GM18507 (cell line): ENCODE measurements at places on chromosomes 4 and X.

GRCh38 chr4:51909236-51909703 lies 66.3 kb downstream of the DCUN1D4 start:
- DNase-seq, result no peak

GRCh38 chrX:46687619-46688018 lies 71.3 kb downstream of the SLC9A7 start:
- no peak for DNase-seq

DNA sequence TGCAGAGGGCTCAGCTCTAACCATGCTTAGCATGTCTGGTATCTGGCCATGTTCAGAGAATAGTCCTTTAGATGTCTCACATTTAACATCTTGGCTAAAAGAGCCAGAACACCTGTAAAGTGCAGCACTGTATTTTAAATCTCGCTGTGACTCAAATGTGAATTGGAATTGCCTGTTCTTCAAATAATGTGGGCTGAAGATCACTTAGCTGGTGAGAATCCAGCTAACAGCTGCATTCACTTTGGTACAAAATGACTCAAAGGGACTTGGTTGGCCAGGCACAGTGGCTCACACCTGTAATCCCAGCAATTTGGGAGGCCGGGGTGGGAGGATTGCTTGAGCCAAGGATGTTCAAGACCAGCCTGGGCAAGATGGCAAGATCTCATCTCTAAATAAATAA lies 63.5 kb upstream of the PLAC8 start:
- no peak for DNase-seq

- no peak for DNase-seq
Observed at GRCh38 chrX:154138857-154139256, 5.2 kb upstream of the OPN1LW start.

DNA sequence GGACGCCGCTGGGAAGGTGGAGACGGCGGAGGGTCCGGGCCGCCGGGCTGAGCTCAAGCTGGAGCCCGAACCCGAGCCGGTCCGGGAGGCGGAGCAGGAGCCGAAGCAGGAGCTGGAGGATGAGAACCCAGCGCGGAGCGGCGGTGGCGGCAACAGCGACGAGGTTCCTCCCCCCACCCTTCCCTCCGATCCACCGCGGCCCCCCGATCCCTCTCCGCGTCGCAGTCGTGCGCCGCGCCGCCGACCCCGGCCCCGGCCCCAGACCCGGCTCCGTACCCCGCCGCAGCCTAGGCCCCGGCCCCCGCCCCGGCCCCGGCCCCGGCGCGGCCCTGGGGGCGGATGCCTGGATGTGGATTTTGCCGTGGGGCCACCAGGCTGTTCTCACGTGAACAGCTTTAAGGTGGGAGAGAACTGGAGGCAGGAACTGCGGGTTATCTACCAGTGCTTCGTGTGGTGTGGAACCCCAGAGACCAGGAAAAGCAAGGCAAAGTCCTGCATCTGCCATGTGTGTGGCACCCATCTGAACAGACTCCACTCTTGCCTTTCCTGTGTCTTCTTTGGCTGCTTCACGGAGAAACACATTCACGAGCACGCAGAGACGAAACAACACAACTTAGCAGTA lies 483 bp downstream of the USP27X start:
- no peak for DNase-seq

- DNase-seq, result no peak
Observed at GRCh38 chr4:72602396-72603376, 33.7 kb upstream of the ADAMTS3 start.

DNA sequence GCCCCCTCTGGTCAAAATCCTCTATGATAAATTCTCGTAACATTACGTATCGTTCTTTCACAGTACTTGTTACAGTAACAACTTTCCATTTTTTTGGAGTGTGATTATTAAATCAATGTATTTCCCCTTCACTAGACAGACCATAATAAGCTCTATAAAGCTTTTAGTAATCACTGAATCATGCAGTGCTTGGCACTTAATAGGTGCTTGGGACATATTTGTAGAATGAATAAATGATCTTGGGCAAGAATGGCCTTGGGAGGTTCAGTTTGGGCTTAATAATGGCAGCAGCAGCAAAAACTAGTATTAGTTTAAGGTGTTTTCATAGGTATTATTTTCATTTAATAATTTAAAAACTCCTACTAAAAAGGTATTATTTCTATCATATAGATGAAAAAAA lies 33.4 kb upstream of the SFRP2 start:
- no peak for DNase-seq

- no peak for DNase-seq
Observed at GRCh38 chr4:4613641-4614286, 71.9 kb upstream of the STX18 start.

- DNase-seq, result no peak
Observed at GRCh38 chrX:19824603-19825002, 62.8 kb downstream of the SH3KBP1 start.

GRCh38 chr4:83369831-83370639 lies 35.4 kb upstream of the HPSE start:
- no peak for DNase-seq

DNA sequence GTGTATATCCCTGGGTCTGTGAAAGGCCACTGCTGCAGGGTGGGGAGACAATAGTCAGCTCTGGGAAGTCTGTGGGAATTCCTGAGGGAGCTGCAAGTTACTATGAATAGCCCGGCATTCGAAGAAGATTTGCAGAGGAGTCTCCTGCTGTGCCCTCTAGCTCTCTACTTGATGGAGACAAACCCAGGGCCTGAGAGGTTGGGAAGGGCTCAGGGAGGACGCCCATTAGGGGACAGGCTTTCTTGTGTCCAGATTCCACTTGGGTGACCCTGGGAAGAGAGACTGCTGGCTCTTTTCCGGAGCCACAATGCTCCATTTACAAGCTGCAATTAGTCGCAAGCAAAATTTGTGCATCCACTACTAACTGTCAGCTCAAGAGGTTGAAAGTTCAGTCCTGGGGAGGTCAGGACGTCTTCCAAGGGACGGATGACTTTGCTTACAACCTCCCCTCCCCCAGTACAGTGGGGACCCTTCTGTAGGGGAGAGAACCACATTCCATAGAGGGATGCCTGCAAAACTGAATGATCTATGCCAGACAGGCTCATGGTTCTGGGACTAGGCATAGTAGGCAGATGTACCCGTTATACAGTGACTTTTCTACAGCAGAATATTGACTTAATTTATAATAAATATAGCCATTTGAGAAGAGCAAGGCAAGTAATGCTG lies 48.2 kb upstream of the PHOX2B start:
- no peak for DNase-seq

- DNase-seq, result no peak
Observed at GRCh38 chr4:74105656-74106280, 6.8 kb upstream of the CXCL2 start.

DNA sequence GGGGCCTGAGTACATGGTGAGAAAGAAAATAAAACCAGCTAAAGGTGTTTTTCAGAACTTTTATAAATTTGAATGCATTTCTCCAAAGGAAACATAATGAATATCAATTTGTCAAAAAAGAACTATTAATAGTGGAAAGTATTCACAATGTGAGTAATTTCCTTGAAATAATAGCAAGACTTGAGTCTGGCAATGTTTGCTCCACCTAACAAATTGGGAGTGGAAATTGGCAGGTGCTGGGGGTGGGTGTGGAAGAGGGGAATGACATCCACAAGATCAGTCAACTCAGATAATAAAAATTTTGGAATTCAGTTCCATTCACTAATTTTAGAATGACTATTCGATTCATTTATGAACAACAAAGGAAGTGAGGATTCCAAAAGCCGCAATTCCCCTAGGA lies 884.8 kb upstream of the SLIT2 start:
- DNase-seq, result no peak

- no peak for DNase-seq
Observed at GRCh38 chr4:28238876-28239275, 1378.2 kb downstream of the STIM2 start.

GRCh38 chr4:105139646-105140045 lies 7.0 kb upstream of the TET2 start:
- no peak for DNase-seq

GRCh38 chrX:97704881-97705280 lies 821.2 kb downstream of the RPA4 start:
- no peak for DNase-seq

DNA sequence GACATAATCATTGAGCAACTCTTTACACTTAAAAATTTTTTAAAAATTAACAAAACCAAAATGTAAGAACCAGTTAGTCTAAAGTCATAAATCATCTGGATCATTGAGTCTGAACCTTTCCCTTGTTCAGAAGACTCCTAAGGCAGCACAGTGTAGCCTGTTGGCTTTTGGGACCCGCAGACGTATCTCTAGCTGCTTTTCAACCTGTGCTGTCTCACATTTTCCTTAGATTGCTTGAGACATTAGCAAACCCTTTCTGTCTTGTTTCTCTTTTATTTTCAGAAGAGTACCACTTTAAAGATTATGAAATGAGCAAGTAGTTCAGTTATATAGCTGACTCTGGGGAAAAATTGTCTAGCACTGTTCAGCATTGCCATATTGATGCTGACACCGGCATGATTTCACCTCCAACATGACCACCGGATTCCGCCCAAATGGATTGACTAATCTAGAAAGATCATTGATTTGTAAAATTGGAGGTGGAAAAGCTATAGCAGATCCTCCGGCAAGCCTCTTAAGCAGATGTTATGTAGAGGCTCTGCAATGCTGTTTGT lies 8.9 kb downstream of the TCEANC start:
- DNase-seq, result no peak

DNA sequence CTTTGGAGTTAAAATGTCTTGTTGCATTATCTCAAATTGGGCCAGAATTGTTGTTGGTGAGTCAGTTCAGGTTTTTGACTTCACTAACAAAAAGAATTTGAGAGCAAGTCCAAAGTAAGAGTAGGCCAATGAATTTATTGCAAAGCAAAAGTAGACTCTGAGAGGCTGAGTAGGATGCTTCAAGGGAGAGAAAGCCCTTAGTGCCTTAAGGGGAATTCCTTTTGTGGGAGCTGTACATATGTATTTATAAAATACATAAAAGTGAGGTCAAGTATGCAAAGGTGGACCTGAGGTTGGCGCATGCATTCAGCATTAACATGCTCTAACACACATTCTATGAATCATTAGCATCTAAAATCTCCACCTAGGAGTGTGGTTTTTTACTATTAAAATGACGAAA lies 565.4 kb downstream of the GRXCR1 start:
- no peak for DNase-seq

GRCh38 chr4:41124916-41125548 lies 89.3 kb downstream of the APBB2 start:
- DNase-seq, result no peak

DNA sequence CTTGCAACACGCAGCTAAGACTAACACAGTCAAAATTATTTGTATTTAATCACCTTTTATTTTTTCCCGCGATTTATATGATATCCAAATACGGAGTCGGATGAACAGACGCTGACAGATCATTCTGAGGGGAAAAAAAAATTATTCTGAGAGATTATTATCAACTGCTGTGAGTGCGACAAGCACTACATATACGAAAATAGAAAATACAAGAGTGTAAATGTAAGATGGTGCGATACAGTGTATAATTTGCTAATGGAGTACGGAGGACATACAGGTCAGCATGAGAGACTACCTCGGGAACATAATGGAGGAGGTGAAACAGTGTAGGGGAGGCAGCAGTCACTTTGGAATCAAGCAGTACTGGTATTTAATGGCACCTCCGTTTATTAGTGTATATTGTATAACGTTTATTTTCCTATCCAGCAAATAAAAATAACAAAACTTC lies 2.8 kb upstream of the LIN54 start:
- no peak for DNase-seq

DNA sequence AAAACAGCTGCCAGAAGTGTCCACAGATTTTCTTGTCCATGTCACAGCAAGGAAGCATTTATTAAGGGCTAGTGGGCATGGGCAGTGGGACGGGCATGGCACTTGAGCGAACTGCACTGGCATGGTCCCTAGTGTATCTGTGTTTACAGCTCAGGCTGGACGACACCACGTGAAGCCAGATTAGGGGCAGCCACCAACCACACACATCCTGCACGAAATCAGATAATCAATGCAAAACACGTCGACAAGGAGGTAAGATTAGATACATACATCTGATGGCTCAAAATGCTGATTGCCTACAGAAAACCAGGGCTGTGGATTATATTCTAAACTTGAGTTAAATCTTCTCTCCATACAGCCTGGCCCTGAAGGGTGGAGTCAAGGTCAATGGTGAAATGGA lies 103.8 kb upstream of the ATP6AP2 start:
- no peak for DNase-seq
